Fibroblast of skin of right biceps (primary cell): ENCODE measurements at places on chromosomes 11 and 22.

DNA sequence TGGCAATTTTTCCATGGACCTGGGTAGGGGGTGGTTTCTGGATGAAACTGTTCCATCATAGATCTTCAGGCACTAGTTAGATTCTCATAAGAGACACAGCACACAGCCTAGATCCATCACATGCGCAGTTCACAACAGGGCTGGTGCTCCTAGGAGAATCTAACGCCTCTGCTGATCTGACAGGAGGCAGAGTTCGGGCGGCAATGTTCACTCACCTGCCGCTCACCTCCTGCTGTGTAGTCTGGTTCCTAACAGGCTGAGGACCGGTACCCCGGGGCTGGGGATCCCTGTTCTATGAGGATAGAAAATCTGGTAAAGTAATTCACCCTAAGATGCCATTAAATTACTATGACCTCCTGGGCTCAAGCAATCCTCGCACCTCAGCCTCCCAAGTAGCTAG, 318.0 kb downstream of the KIRREL3 start:
- no peak for DNase-seq

GRCh38 chr22:49574205-49574880, 253.3 kb downstream of the BRD1 start:
- DNase-seq = no peak

DNA sequence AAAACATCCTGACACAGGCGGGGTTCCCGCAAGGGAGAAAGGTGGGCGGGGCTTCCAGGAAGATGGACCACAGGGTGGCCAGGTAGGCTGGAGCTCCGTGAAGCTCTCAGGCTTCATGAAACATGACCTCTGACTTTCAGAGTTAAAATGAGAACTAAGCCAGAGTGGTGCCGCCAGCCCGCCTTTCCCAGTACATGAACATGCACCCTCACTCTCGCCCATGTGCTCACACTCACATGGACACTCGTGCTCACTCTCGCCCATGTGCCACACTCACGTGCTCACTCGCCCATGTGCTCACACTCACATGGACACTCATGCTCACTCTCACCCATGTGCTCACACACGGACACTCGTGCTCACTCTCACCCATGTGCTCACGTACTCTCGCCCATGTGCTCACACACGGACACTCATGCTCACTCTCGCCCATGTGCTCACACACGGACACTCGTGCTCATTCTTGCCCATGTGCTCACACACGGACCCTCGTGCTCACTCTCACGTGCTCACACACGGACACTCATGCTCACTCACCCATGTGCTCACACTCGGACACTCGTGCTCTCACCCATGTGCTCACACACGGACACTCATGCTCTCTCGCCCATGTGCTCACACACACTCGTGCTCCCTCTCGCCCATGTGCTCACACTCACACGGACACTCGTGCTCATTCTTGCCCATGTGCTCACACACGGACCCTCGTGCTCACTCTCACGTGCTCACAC, 10.0 kb downstream of the RNH1 start:
- DNase-seq = no peak

- no peak for DNase-seq
Observed at GRCh38 chr22:19596680-19597398, 72.6 kb upstream of the CLDN5 start.

DNA sequence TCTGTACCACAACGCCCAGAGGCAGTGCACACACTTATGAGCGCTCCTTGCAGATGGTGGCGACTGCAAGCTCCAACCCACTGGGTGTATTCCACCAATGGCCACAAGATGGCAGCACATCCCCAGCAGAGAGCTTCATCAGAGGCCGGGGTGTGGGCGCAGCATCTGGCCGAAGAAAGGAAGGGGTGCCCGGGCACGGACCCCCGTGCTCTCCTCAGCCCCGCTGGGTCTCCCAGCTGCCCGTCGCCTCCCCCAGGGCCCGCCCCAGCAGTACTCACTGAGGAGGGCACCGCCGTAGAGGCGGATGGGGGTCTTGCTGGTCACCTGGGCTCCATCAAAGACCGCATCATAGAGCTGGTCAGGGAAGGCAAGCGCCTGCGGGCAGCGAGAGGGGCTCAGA, 14.2 kb downstream of the TP53I11 start:
- DNase-seq = peak; percentile 72

- no peak for DNase-seq
Observed at GRCh38 chr22:43038325-43038724, 23.4 kb upstream of the PACSIN2 start.

GRCh38 chr11:107587306-107587979, 3.5 kb upstream of the ELMOD1 start:
- DNase-seq = peak; percentile 67

GRCh38 chr11:68569357-68569756, 108.8 kb downstream of the PPP6R3 start:
- no peak for DNase-seq
